ENCODE measurements at places on chromosomes 5 and 9.

GRCh38 chr9:81141961-81142360, 547.4 kb downstream of the TLE1 start:
- no peak for DNase-seq

GRCh38 chr5:67077296-67077695, 119.3 kb downstream of the CD180 start:
- DNase-seq: no peak

GRCh38 chr5:116411101-116411571, 163.5 kb downstream of the SEMA6A start:
- DNase-seq: no peak

GRCh38 chr9:108070861-108071260, 581.3 kb upstream of the KLF4 start:
- no peak for DNase-seq

- DNase-seq: peak; percentile 68
Measured at GRCh38 chr5:176817841-176818377, 7.5 kb downstream of the UNC5A start.
